Activated T-helper 9 cell treated with anti-CD3 and anti-CD28 coated beads, Interleukin-2, amount 50 U/mL, for 16 hours (primary cell): ENCODE measurements at places on chromosomes 7 and 10.

DNA sequence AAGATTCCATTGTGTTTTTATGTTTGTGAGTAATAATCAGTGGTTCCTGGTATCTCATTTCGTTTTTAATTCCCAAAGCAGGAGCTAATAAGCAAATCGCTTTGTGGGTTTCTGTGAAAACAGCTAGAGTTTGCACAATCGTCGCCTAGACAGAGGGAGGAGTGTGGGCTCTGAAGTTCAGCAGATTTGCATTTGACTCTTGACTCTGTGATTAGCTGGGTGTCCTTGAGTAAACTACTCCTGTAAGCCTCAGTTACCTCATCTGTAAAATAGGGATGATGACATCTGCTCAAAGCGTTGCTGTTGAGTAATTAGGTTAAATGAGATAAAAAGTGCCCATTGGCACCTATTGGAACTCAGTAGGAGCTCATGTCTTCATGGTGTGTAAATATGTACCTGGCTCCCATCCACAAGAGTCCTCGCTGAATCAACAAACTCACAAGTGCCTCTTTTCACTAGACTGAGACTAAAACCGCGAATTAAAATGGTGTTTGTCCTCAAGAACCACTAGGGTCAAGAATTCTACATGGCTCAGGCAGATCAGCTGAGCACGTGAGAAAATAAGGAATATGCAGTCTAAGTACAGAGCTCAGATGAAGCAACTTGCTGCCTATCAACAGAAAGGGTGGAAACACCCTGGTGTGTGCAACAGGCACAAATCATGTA lies 385.8 kb upstream of the C7orf33 start:
- no peak for DNase-seq

DNA sequence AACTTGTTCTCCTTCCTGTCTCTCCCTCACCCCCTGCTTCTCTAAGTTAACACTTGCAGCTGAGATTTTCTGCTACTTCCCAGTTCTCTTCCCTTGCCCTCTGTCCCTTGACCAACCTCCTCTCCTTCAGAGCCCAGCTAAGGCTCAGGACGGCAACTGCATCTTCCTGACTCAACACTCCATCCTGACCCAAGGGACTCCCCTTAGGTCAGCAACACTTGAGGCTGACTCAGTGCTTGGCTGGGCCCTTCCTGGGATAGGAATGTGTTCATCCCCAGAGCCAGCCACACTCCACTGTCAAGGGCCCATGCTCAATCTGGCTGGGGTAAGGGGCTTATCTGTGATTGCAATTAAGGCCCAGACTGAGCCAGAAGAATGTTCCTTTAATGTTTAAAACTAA lies 3.4 kb downstream of the CALHM2 start:
- DNase-seq: no peak

- DNase-seq: no peak
Measured at GRCh38 chr7:144862612-144863319, 26.9 kb upstream of the TPK1 start.

GRCh38 chr10:80730522-80730921 lies 192.8 kb downstream of the SH2D4B start:
- DNase-seq: no peak

DNA sequence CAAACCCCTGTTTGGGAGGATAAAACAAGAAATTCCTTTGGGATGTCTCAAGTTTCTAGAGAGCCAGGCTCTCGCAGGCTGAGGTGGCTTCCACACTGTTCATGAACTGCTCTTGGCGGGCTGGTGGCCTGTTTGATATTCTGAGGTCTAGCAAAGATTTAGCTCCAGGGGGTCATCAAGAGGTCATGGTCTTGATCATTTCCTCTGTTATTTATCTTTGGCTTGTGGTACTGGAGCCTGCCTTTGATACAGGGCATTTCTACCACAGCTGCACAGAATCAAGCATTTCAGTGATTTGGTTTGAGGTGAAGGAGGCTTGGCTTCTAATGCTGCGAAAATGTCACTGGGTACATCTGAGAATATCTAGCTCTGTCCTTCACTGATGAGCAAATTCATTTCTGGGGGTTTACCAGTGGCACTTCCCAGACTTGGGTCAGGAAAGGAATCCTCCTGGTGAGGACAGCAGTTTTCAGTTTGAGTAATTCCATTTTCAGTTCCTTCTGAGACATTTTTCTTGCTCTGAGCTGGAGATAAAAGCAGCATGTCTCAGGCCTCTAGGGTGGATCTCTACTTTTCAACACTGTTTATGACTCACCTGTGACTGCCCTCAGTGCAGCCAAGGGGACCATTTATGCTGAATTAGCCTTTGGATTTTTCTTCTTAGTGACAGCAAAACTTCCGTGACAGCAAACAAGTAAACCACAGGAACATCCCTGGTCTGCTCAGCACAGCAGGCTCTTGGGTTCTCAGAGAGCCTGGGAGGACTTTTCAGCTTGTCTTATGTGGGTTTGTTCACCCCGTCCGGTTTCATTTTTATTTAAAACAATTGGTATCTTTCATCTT lies 312.0 kb downstream of the RNLS start:
- peak; percentile 29 for DNase-seq

GRCh38 chr7:40761762-40762560 lies 627.2 kb downstream of the SUGCT start:
- no peak for DNase-seq

- DNase-seq: no peak
Measured at GRCh38 chr10:23337616-23338015, 7.0 kb downstream of the C10orf67 start.

DNA sequence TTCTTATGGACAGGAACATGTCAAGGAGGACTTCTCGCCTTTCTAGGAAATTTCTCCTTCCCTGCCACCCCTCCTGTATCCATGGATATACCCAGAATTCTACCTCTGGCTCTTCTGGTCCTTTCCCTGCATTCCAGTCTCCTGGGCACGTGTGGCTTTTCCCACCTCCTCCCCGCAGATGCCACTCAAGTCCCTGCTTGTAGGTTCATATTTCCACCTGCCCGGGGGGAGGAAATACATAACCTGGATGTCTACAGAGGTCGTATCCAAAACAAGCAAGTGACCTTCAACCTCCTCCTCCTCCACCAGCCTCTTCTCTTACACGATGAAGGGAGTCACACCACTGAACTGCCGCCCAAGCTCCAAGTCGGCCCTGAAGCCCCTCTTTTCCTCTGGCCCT lies 20.7 kb downstream of the FGFR2 start:
- no peak for DNase-seq

DNA sequence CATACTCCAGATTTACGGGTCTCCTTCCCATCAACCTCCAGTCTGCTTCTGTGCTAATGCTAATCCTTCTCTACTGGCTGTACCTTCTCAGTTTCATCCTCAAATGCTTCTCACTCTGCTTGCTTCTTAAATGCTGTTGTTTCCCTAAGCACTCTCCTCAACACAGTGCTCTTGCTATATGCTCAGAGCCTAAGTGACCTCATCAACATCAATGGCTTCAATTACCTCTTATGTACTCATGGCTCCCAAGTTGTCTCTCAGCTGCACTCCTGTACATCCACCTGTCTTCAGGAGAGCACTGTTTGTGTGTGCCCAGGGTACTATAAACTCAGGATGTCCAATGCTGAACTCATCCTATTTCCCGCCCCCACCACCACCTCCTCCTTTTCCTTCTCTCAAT lies 22.5 kb downstream of the ELAPOR2 start:
- DNase-seq: no peak
